ENCODE measurements at places on chromosomes 1 and 21. TPM values are rescaled to one million over a fixed set of nuclear protein-coding genes. Genes with fewer than 3 reads are reported as not detected.

Gene OLIG2
- total RNA-seq: 2.5 TPM

Gene RCSD1
- total RNA-seq: 0.98 TPM

Gene PDPN
- 39.7 TPM for total RNA-seq

Gene ZNF648
- not detected for total RNA-seq

Gene PIGP
- 21.2 TPM for total RNA-seq

Gene SHISAL2A
- total RNA-seq: not detected

Gene ZSWIM5
- total RNA-seq: 1.1 TPM

Gene PYHIN1
- not detected for total RNA-seq

Gene SMIM11
- total RNA-seq: 1.6 TPM

Gene CFHR2
- total RNA-seq: not detected

Gene TNFSF18
- total RNA-seq: not detected

Gene FCRL1
- total RNA-seq: not detected

Gene C8B
- not detected for total RNA-seq

Gene FYB2
- total RNA-seq: 0.26 TPM

Gene PIK3CD
- 29.5 TPM for total RNA-seq

Gene MIGA1
- 18.7 TPM for total RNA-seq

Gene SZT2
- 30.0 TPM for total RNA-seq

Gene FAM151A
- total RNA-seq: not detected

Gene OVAAL
- total RNA-seq: not detected

Gene CACNA1S
- total RNA-seq: not detected

Gene UQCRHL
- total RNA-seq: 1.7 TPM

Gene TMPRSS15
- total RNA-seq: not detected

Gene MNDA
- not detected for total RNA-seq

All from astrocyte (in vitro differentiated cells and primary cell).